ENCODE measurements at places on chromosomes 5 and 9.

GRCh38 chr9:91150998-91151717 is 210.6 kb downstream of the AUH start:
- no peak for DNase-seq

DNA sequence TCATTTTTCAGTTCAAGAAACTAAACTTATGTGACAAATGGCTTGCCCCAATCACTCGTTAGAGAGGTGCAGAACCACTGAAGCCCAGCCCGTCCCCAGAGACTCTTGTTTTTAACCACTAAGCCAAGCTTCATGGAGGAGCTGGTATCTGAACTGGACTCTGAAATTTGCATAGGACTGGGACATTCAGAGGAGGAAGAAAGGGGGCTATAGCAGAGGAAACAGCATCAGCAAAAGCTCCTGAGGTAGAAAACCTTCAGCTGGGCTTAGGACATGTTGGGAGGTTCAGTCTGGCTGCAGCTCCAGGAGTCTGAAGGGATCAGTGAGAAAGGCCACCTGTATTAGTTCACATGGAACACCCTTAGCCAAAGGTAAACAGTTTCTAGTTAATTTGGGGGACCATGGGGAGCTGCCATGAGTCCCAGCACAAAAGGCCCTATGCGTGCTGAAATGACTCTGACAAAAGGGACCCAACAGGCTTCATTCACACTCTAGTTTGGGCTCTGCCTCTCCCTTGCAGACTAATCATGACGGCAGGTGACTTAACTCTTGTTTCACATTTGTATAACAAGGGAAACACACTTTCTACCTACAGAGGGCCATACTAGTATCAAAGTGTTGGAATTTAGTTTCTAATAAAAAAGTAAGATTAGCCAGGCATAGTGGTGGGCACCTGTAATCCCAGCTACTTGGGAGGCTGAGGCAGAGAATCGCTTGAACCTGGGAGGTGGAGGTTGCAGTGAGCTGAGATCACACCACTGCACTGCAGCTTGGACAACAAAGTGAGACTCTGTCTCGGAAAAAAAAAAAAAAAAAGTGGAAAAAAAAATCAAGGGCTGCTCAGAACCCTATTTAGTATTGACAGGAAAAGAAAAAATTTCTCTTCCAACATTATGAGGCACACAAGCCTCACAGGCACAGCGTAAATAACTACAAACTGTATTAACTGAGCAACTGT is 10.2 kb downstream of the FBXO10 start:
- no peak for DNase-seq

- DNase-seq, result no peak
These were observed 135.0 kb downstream of the STK32A start for GRCh38 chr5:147369742-147370374.

DNA sequence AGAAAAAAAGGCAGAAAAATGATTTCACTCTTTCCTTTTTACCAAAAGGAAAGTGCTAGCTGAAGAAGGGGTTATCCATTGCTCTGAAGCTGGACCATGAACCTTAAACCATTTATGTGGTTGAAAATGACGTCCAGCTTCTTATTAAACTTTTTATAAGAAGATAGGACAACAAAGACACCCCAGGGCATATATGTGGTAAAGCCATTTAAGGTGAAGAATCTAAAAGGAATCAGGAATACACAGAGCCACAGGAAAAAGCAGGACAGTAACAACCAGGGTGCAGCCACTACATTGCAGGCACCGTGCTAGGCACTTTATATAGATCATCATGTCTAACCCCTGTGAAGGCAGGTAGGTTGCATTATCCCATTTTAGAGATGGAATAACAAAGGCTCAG is 42.1 kb downstream of the RASEF start:
- no peak for DNase-seq
